ENCODE measurements at places on chromosomes 16 and 17.

- no peak for DNase-seq
Observed at GRCh38 chr17:73933164-73933766, 270.2 kb upstream of the RPL38 start.

DNA sequence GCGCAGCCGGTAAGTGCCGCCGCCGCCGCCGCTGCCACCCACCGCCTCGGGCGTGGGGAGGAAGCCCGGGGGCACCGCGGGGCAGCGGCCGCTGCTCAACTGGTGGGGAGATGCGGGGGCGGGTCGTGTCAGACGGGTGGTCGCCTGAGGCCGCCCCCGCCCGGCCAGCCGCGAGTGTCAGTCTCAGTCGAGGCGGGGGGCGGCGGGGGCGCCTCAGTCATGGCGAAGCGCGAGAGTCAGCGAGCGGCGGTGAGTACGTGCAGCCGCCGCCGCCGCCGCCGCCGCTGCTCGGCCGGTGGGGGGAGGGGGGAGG lies 76.2 kb downstream of the CHD9 start:
- no peak for DNase-seq

- DNase-seq = no peak
Observed at GRCh38 chr17:77432034-77432661, 291.4 kb downstream of the SEC14L1 start.

DNA sequence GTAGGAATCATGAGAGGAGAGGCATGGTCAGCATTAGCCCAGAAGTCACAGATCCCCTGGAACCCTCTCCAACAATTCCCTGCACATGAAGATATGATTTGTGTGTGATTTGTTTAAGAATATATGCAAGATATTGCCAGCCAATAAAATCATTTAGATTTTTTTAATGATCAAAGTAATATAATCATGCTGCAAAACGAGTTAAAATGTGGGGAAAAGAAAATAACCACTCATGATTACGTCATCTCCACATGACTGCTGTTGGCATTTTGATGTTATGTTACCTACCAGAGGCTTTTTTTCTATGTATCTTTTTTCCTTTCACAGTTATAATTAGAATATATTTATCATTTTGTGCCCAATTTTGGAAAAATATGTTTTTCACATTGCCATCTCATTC lies 22.4 kb downstream of the SLC35G3 start:
- no peak for DNase-seq

GRCh38 chr16:15034266-15035162 lies 21.4 kb downstream of the NTAN1 start:
- DNase-seq = no peak

DNA sequence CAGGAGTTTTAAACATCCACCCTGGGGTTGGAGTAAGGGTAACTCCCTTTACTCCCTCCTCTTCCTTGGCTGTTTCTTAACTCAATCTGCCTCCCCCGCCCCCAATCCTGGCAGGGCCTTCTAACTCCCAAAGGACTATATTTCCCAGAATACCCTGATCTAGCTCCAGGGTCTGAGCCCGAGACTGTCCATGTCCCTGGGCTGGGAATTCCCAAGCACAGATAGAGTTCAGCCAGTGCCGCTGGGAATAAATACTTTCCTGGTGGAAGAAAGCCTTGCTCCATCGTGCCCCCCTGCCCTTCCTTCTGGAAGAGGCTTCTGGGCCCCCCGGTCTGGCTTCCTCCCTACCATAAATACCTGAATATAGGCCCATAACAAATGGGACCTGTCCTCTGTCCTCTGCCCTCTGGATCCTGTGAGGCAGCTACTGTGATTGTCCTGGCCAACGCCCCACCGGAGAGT lies 10.2 kb downstream of the BAHCC1 start:
- DNase-seq = no peak

DNA sequence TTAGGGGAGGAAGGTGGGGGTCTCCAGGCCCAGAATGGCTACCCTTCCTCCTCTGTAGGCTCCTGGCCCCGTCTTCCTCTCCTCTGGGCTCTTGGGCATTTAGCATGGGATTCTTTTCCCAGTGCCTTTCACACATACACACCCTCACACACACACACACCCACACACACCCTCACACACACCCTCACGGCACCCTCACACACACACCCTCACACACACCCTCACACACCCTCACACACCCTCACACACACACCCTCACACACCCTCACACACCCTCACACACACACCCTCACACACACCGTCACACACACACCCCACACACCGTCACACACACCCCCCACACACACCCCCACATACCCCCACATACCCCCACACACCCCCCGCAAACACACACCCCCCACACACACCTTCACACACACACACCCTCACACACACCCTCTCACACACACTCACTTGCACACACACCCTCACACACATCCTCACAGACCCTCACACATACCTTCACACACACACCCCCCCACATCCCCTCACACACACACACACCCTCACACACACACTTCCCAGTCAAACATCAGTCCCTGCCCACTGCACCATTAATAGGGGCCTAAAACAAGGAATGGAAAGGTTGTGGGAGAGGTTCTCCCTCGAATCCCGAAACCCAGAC lies 845 bp downstream of the SGCA start:
- DNase-seq = no peak

GRCh38 chr17:17700251-17700969 lies 19.2 kb downstream of the RAI1 start:
- peak; percentile 7 for DNase-seq

- DNase-seq = no peak
Observed at GRCh38 chr17:7026471-7027115, 3.7 kb downstream of the BCL6B start.

DNA sequence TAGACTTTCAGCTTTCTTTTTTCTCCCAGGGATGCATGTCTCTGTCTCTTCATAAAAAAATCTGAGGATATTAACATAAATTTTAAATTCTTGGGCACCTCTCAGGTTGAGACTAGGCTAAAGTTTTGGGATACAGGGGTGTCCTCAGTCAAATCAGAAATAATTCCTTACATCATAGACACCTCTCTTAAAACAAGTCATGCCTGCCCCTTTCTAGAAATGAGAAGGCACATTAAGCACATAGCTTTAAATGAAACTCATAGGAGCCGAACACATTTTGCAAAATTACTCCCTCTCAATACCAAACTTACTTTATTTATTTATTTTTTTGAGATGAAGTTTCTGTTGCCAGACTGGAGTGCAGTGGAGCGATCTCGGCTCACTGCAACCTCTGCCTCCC lies 67.3 kb upstream of the BCAR1 start:
- no peak for DNase-seq

DNA sequence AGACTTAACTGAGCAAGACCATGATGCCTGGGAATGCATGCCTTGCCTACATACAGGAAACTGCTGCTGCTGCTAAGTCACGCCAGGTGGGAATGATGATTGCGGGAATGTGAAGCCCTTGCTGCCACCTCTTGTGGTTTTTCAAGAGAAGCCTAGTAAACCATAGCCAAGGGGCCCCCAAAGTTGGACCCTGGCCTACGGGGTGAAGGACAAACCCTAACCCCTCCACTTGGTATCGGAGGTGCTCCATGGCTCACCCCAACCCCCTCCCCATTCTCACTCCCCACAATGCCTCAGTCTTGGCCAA lies 233.9 kb downstream of the ZNF423 start:
- no peak for DNase-seq

- DNase-seq = no peak
Observed at GRCh38 chr17:50533185-50533584, 650 bp downstream of the EPN3 start.

- DNase-seq = peak; percentile 33
Observed at GRCh38 chr17:17824119-17824782, 12.5 kb downstream of the SREBF1 start.

GRCh38 chr17:8020776-8021564 lies 17.9 kb upstream of the ALOX15B start:
- no peak for DNase-seq

DNA sequence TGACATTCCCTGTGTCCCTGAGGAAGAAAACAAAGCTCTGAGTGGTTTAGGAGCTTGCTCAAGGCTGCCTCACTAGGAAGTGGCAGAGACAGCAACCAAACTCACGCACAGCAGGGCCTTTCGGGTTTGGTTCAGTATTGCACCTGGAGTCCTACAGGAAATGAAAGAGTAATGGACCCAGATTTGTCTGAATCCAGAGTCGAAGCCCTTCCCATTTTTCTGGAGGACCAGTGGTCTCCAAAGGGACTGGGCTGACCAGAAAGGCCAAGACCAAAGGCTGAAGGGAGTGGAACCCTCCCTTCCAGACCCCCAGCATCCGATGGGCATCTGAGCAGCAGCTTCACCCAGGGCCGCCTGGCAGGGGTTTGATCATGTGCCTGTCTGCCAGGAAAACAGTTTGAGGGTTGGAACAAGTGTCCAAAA lies 85.5 kb upstream of the RPL38 start:
- no peak for DNase-seq

Measured in DMS79 treated with DMSO at 0.1 percent for 48 hours (cell line).